ENCODE measurements at places on chromosomes 2 and 18.

GRCh38 chr18:63138436-63139340 lies 180.9 kb downstream of the BCL2 start:
- DNase-seq, result no peak

- no peak for DNase-seq
Observed at GRCh38 chr18:75612456-75612855, 185.0 kb upstream of the SMIM21 start.

DNA sequence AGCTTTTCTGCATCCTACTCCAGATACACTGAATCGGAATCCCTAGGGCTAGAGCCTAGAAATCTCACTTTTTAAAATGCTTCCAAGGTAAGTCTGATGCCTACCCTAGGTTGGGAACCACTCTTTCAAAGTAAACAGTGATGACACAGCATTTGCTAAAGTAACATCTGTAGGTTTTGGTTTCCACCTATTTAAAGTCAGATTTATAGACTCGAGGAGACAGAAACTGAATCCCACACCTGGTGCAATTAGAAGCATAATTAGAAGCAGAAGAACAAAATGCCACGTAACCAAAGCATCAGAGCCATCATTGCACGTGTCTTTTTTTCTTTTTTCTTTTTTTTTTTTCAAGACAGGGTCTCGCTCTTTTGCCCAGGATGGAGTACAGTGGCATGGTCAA lies 40.9 kb downstream of the PDK1 start:
- DNase-seq, result no peak

DNA sequence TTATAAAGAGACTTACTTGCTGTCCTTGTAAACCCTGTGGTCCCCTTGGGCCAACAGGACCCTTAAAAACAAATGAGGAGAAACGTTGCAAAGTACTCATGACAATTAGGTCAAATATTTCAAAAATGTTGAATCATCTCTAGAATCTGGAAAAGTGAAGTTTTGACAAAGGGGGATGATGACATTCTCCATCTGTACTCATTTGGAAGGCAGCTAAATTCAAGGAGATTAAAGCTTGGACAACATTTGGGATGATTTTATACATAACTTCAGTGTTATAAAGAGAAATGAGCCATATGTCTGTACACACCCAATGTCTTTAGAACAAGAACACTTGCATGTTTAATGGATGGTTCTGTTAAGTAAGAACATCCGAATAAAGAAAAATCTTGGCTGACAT lies 92.9 kb downstream of the COL5A2 start:
- DNase-seq, result no peak

DNA sequence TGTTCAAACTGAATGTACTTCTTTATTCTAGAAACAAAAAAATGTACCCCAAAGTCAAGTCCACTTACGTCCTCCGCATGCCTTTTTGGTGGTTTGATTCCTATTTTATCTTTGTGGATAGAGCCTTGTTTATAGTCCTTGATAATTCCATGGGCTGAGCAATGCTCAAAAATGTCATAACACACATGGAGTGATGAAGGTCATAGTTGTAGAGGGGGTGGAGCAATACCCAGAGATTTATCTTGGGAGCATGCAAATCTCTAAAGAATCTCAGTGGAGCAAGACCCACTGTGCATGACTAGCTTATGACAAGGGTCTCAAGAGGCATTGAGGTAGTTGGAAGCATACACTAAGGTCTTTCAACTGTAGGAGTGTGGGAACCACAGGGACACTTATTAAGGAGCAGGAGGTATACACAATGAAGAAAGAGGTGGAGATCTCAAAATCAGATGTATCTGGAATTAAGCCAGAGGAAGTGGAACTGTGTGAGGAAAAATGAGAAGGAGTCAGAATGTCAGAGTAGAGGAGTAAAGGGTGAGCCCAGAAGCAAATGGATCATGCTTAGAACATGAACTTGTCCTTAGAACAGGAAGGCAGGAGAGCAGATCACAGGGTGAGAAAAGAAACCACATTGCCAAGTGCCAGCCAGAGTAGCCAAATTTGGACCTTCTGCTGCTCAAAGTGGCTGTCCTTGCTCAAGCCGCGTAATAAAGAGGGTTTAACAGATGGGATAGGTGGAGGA lies 68.1 kb upstream of the STK39 start:
- DNase-seq, result no peak

GRCh38 chr2:54629914-54630857 lies 93.3 kb upstream of the EML6 start:
- DNase-seq, result no peak

GRCh38 chr18:57542126-57542525 lies 44.4 kb downstream of the FECH start:
- no peak for DNase-seq

- DNase-seq, result no peak
Observed at GRCh38 chr2:60764736-60765534, 8.9 kb downstream of the PAPOLG start.

DNA sequence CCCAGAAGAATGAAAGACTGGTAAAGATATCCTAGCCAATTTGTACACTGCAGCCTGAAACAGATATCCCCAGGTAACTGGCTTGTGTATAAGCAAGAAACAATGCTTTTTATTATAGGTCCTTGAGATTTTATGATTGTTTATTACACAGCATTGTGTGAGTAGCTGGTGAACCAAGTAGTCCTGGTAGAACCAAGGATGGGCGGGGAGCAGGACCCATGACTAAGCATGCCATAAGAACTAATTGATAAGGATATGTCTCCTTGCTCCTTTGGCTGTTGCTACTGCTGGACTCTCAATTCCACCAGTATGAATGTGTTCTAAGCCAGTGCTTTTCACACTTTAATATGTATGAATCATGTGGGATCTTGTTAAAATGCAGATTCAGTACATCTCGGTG lies 12.3 kb upstream of the ALMS1 start:
- DNase-seq, result no peak

DNA sequence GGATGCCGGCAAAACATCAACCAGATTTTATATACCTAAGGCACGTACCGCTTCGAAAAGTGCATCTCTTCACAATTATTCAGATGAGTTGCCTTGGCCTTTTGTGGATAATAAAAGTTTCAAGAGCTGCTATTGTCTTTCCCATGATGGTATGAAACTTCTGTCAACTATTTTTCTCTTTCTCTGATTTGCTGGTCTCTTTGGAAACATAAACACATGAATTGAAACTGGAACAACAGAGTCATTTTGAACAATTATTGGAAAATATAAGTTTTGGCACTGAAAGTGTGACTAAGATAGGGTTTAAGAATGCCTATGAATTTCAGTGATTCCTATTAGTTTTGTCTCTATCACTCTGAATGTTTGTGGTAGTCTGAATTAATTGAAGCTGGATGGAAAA lies 109.9 kb downstream of the DPP4 start:
- no peak for DNase-seq

DNA sequence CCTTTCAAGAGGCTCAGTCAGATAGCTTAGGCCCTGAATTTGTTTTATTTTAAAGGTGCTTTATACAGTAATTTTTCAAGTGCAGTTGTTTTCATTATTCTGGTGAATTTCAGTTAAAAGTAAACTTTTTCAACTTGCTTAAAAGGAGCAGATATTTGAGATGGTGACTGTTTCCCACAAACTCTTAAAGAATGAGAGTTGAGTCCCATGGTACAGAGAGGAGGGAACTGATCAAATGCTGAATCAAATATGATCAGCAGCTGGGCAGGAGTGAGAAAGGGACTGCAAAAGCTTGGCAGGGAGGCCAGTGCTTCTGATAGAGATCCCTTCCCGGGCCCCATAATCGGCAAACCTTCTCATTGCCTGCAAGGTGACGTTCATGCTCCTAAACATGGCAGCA lies 91.2 kb downstream of the KCNS3 start:
- no peak for DNase-seq

- DNase-seq, result no peak
Observed at GRCh38 chr2:224513991-224514390, 71.2 kb downstream of the CUL3 start.

DNA sequence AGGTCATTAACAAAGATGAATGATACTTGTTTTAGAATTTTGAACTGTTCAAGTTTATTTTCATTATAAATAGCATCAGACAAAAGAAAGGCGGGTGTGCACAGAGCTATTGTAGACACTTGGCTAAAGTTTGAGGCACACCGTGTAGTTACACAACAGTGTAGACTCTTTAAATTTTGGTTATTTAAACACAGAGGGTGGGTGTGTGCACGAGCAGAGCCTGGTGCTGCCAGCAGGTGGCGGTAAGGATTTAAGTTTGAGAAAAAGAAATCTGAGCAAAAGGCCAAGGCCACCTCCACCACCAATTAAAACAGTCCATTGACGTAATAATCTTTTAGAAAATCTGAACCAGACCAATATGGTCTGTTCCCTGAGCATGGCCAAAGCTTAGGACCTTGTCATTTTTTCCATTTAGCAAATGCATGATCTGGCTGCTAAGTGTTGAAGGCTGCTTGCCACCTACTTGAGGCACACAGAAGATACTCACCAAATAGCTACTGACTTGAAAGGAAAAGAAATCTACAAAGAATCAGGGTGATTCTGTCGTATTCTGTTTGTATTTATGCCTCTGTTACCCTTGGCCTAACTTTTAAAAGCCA lies 14.3 kb downstream of the COPS7B start:
- DNase-seq, result no peak

DNA sequence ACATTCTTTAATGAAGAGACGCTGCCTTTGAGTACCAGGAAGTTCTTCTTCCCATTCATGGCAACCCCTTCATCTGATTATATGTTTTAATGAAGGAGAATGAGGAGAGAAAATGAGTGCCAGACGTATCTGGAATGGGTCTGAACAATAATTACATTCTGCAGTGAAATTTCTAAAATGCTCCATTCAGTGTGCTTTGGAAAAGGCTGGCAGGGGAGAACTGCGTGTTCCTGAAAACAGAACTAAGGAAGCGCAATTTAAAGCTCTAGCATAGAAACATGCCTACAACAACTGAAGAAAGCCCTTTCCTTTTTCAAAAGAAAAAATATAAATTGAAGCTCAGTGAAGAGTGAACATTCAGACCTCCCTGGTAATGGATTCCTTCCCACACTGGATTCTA lies 58.8 kb downstream of the BOD1L2 start:
- no peak for DNase-seq

DNA sequence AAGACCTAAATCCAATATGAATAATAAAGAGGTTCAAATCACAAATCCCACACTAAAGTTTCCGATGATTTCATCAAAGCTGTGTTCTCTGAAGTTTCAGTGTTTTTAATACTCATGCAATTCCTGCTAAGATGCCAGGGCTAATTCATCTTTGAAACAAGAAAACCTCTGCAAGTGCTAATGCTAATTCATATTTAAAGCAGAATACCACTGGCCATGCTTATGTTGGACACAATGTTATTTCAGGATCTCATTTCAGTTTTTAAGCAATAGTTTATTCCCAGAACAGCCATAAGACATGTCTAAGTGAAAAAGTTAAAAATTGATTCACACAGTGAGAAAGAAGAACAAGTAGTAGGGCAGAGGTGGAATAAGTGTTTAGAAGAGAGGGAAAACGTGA lies 62.8 kb downstream of the GRB14 start:
- DNase-seq, result no peak

DNA sequence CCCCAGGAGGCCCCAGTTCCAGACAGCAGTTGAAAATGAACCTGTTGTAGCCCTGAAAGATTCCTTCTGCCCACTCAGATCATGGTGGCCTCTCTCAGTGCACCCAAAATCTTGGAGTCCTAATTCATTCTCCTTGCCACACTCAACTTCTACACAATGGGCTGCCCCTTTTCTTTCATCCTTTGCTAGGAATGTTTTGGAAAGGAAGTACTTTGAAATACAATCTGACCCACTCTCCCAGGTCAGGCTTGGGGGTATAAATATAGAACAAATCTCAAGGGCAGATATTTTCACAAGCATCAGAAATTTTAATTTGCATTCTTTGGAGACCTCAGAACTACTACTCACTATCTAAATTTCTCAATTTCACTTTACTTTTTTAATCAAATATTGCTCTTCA lies 103.2 kb upstream of the SH3BP4 start:
- DNase-seq, result no peak

DNA sequence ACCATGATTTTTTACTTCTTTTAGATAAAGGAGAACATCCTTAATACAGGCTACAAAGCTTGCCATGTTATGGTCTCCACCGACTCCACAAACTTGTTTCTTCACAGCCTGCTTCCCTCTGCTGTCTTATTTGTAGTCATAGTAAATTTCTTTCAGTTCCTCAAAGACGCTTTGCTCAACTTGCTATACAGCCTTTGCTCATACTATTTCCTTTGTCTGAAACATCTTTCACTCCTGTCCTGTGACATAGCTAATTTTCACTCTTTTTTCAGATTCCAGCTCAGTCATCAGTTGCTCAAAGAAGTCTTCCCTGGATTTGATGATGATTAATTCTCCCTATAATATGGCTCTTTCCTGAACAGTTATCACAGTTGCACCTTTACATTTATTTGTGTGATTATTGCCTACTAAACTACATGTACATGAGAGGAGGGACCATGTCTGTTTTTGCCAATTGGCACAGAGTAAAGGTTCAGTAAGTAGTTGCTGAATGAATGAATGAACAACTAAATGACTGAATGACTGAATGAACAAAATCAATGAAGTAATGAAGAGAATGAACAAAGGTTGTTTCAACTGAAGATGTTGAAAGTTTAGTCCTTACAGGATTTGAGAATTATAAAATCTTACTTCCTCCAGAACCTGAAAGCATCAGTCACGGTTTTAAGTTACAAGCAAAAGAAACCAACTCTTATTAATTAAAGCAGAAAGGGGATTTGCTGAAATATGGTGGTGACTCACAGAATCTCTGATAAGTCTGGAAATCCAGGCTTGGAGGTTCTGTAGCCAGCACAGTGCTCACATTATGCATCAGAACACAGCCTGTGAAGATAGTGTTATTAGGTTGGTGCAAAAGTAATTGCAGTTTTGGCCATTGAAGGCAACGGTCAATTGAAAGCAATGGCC lies 186.4 kb upstream of the FAM98A start:
- DNase-seq, result no peak

- DNase-seq, result no peak
Observed at GRCh38 chr2:80299661-80300060, 4.9 kb downstream of the LRRTM1 start.

All from keratinocyte (primary cell).